ENCODE measurements at places on chromosomes 12 and 14. TPM values are rescaled to one million over a fixed set of nuclear protein-coding genes. Genes with fewer than 3 reads are reported as not detected.

PMEL gene
- total RNA-seq = 136 TPM

TRAFD1 gene
- 38.8 TPM for total RNA-seq

- no peak for DNase-seq
Observed at GRCh38 chr12:123713823-123714585, 1.9 kb downstream of the ATP6V0A2 start.

C1QL4 gene
- total RNA-seq = not detected

IFNG-AS1 gene
- not detected for total RNA-seq

GRCh38 chr12:113359133-113359938 lies 949 bp downstream of the PLBD2 start:
- no peak for DNase-seq

Data from endothelial cell (in vitro differentiated cells).